ENCODE measurements at places on chromosomes 2 and 18.

DNA sequence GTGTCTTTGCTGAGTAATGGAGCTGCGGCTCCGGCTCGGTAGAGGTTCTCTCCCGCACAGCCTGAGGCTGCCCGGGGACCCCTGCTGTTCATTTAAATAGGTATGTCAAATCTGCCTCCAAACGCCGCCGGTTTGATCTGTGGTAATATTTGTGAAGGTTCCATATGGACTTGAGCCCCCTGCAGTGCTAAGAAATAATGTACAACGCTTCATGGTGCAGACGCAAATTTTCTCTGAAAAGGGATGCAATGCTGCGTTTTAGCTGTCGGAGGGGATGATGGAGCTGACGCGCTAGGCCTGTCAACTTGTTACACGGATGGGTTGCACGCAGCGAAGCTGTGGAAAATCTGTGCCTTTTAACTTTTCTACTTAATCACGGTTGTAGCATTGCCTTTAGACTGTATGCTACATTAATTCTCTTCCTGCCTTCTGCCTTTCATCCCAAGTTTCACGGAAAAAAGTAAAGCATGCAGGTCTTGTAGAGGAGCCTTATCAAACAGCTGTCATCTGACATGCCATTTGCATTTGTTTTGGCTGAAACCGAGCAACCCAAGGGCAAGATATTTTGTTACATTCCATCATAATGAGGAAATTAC, 43.2 kb downstream of the MRPS9 start:
- no peak for DNase-seq

DNA sequence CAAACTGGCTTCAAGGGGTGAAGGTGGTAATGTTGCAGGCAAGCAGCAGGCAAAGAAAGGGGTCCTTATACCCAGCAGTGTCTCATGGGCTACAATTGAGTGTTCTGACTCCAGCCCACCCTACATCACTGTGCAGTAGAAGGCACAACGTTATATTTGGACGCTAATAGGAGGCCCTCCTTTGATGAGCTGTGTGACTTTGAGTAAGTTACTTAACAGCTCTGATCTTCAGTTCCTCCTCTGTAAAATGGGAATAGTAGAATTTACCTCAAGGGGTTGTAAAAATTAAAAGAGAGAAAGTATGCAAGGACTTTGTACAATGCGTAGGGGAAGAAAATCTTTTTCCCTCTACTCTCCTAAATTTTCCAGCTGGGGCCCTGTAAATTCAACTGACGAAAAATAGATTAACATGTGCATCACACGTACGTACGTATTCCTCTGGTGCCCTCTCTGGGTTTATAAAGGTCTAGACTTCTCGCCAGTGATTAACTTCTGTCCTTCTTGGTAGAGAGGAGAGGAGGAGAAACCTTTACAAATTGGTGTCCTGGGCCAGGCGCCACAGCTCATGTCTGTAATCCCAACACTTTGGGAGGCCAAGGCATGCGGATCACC, 57.6 kb upstream of the REL start:
- DNase-seq: no peak

- DNase-seq: no peak
These were observed 418.0 kb upstream of the ST6GAL2 start for GRCh38 chr2:107303964-107304363.

DNA sequence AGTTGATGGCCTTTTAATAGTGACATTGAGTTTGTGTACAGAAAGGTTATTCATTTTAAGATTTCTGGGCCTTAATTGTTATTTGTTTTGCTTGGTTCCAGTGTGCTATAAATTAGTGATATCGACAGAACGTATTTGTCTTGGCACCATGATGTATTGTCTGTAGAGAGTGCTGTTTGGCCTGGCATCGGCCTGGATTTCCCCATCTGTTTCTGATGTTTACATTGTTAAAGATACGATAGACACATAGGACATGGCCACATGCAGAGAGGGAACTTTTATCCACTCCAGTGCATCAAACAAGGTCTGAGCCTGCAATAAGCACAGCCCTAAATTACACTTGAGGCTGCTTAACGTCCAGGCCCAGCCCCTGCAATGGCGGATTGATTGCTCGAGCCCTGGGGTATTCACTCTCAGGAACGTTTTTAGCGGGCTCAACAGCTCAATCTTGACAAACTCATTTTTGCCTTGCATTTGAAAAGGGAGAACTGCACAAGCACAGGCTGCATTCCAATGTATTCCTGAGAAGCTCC, 144.7 kb downstream of the SLC4A3 start:
- no peak for DNase-seq

DNA sequence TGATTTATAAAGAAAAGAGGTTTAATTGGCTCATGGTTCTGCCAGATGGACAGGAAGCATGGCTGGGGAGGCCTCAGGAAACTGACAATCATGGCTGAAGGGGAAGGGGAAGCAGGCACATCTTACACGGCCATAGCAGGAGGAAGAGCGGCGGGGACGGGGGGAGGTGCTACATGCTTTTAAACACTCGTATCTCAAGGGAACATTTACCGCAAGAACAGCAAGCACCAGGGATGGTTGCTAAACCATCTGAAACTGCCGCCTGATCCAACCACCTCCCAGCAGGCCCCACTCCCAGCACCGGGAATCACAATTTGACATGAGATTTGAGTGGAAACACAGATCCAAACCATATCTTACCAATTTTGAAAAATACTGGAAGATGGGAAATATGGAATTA, 362.8 kb downstream of the FBXO15 start:
- no peak for DNase-seq

DNA sequence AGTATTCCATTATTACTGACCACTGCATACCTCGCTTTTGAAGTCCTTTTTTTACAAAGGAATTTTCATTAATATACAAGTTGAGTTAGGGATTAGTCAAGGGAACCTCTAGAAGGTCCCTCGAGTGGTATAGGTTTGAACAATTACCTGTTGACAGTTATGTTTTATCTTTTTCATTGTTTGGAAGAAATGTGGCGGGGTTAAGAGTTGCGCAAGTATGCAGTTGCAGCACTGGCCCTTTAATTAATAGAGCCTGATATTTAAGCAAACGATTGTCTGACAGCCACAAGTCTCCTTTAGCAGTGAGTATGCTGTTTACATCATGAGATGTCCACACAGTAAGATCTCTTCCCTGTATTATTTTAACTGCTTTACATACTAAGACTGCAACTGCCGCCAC, 24.3 kb downstream of the KYNU start:
- DNase-seq: no peak

GRCh38 chr2:188265315-188265714, 26.4 kb upstream of the GULP1 start:
- DNase-seq: no peak

DNA sequence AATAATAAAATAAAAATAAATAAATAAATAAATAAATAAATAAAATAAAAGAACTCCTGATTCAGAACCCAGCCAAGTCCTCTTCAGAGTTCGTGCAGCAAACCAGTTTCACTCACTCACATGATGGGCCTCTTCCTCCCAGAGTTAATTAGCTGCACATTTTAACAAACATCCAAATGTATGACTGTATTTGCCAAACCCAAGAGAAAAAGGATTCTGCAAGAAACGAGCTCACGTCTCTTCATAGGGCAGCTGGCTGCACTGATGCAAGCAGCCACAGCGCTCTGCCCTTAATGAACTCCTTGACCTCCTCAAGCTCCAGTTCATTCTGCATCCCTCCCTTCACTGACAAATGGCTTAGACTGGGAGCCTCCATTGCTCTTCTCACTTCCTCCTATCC, 55.1 kb downstream of the MREG start:
- no peak for DNase-seq

DNA sequence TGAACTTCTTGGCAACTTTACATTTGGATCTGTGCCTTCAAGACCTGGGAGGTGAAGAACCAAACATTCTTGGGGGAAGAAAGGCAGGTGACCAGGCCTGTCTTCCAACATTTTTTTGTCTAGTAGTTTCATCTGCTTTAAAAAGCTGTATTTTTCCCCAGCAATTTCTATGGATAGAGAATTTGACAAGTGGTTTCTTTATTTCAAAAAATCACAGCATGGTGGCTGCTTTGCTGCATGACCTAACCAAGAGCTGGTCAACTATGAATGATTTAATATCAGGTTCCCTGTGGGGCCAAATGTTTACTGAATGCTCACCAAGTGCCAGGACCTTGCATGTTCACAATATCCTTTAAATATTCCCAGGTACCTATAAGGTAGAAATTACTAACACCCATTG, 19.1 kb downstream of the LRP2 start:
- DNase-seq: no peak

DNA sequence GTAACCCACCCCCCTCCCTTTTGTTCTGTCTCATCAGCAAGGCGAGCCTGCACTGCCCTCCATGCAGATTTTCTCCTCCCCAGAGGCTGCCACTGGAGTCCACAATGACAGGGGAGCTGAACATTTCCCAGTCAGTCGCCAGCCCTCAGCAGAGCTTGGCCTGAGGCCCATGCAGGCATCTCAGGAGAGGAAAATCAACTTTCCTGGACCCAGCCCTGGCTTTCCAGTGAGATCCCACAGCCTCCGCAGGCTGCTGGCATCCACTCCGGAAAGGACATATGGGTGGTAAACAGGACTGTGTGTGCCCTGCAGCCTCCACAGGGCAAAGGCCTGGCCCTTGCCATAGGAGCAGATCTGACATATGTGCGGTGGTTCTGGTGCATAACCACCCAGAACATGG, 253.8 kb downstream of the TNS1 start:
- no peak for DNase-seq

DNA sequence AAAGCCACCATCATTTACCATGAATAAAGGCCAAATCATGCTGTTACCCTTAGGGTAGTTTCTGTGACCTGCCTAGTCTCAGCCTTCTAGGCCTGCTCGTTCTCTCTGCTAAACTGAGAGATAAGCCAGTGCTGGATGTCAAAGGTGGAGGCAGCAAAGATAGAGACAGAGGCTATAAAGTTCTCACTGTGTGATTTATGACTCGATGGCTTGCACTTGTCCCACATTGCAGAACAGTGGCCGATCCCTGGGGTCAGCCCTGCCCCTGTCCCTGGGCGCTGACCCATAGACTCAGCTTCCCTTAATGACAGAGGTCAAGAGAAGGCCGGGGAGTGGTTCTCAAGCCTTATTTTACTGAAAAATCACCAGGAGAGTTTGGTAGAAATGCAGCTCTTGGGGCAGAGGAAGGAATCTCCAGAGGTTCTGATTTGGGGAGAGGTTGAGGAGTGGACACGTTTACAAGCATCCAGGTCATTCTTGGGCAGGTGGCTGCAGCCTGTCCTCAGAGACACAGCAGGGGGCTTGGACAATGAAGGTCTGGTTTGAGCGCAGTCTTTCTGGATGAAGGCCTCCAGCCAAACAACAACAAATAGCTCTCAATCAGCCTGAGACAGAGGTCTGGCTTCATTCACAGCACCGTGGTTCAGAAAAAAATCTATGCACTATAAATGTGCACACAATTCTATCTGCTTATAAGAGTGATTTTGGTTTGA, 143.5 kb downstream of the ACKR3 start:
- no peak for DNase-seq

DNA sequence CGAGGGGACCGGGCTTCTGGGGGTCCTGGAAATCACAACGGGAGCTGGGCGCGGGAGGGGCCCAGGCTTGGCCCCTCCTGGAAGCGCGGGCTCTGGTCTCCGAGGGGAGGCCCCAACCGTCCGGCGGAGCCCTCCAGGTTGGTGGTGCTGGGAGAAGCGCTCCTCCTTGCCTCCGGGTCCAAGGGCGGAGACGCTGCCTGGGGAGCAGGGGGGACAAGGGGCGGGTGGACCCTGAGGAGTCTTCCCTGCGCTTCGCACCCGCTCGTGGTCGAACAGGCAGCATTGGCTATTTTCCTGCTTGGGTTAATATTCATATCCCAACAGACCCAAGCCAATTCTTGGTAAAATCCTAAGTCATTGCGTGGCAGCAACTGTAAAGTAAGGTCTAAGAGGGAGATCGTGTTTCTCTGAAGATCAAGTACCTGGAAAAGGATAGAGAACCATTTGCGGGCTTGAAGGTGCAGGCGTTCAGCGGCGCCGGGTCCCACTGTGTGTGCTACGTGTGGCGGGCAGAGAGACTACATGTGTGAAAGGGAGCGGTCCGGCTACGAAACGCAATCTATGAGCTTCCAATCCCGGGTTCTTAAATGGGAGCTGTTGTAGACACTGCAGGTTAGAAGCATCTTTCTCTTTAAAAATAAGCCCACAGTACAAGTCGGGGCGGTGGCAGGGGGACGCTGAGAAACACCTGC, 805 bp downstream of the CIDEA start:
- DNase-seq: no peak

GRCh38 chr18:10329101-10329500, 125.3 kb upstream of the APCDD1 start:
- DNase-seq: no peak

GRCh38 chr2:204042401-204042800, 105.8 kb downstream of the ICOS start:
- no peak for DNase-seq

DNA sequence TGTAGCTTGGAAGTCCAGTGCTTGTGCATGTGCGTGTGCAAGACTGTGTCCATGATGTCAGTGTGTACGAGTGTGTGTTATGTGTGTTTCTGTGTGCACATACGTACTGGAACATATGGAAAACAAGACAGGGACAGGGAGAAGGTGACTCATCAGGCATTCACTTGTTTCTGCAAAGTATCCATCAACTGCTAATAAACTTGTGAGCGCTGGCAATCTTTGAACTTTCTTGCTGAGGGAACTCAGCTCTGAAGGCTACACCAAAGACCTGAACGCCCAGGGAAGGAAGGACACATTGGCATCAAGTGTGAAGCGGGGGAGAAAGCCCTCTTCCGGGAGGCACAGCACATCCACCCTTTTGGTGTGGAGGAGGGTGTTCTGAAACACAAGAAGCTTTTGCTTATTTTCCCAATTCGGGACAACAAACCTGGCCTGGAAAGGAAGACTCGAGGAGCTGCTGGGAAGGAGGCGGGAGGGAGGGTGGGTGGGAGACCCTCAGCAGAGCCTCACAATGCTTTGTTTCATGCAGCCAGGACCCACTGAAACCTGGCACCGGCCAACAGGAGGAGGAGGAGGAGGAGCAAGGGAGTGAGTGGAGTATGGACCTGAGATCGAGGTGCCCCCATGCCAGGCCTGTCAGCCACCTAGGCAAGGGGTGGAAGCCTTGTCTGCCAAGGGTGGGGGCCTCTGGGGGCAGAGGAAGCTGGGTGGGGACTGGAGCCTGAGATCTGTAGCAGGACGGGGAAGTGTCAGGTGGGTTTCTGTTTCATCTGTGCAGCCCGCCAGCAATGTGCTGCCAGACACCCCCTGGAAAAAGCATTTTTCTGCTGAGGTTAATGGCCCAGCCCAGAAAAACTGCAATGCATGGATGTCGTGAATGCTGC, 26.8 kb downstream of the SMAD7 start:
- DNase-seq: peak; percentile 64

GRCh38 chr2:50535971-50536759, 495.8 kb downstream of the NRXN1 start:
- no peak for DNase-seq

- no peak for DNase-seq
These were observed 300.8 kb downstream of the CNTNAP5 start for GRCh38 chr2:124325667-124326440.
